Fibroblast of skin of right biceps (primary cell): ENCODE measurements at places on chromosomes 6 and 20.
A peak's percentile ranks its signal among the peaks of the same experiment; 100 is the strongest.

GRCh38 chr20:20253744-20254330 is 114.1 kb upstream of the INSM1 start:
- DNase-seq: no peak

DNA sequence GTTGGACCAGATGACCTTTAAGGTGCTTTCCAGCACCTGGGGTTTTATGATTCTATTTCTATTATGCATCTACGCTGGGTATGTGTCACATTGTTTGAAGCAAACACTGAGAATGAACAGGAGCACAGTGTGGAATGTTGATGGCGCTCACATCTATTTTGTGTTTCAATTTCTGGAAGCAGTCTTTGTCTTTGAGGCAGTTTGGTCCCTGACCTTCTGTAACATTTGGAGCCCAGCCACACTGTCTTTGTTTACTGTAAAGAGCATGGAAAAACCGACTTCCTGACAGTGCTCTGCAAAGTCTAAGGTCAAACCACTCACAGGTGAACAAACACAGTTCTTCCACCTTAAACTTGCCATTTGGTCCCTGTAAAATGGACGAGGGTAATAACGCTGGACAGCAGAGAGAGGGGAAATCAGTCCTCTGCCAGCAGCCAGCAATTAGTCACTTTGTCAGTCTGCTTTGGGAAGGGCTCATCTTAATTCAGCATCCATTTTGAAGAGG is 155.5 kb downstream of the PRL start:
- no peak for DNase-seq

DNA sequence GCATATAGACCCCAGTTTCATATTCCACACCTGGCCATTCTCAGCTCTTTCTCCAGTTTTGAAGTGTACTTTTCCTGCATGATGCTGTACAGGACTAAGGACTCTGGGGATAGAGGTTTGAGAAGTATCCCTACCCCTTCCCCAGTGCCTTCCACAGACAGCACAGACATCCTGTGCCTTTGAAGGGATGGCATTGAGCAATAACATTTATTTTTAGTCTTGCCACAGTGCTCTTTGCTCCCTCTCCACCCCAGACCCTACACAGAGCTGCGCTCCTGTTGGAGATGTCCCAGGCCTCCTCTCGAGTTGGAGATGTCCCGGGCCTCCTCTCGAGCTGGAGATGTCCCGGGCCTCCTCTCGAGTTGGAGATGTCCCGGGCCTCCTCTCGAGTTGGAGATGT is 275.8 kb downstream of the FARS2 start:
- no peak for DNase-seq

- DNase-seq: peak; percentile 90
These were observed 139.0 kb downstream of the MTHFD1L start for GRCh38 chr6:151004383-151005024.

DNA sequence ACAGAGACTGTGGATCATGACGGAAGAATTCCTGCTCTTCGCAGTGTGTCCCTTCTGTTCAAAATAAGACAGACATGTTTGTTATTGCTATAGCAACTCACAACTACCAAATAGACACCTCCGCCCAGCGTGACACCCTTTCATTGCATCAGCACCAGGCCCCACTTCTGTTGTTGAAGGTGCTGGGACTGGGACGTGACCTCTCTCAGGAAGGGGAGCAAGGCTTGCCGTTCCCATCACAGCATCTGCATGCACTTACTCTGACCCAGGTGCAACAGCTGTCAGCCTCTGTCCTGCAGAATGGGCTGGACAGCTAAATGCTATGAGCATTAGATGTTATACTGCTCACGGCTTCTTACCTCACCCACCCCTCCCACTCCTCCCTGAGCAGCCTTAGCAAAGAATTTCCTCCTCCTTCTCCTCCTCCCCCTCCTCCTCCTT is 94.1 kb downstream of the DACT2 start:
- DNase-seq: peak; percentile 3

DNA sequence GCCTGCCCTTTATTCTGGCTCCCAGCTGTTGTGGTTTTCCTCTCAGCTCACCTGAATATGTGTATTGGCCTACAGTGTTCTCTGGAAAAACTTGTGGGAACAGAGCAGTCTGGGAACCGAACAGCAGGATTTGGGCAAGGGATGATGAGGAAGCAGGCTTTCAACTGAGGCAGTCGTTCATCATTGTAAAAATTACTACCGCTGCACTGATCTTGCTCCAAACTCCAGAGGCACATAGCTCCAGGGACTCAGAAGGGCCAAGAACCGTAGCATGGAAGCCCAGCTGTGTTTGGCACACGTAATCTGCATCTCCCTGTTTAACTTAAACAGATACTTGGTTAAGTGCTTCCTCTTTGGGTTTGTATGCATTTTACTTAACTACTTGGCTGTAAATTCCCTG is 48.3 kb upstream of the EEF1A1 start:
- no peak for DNase-seq

GRCh38 chr6:119728220-119728750 is 378.7 kb upstream of the MAN1A1 start:
- DNase-seq: no peak

DNA sequence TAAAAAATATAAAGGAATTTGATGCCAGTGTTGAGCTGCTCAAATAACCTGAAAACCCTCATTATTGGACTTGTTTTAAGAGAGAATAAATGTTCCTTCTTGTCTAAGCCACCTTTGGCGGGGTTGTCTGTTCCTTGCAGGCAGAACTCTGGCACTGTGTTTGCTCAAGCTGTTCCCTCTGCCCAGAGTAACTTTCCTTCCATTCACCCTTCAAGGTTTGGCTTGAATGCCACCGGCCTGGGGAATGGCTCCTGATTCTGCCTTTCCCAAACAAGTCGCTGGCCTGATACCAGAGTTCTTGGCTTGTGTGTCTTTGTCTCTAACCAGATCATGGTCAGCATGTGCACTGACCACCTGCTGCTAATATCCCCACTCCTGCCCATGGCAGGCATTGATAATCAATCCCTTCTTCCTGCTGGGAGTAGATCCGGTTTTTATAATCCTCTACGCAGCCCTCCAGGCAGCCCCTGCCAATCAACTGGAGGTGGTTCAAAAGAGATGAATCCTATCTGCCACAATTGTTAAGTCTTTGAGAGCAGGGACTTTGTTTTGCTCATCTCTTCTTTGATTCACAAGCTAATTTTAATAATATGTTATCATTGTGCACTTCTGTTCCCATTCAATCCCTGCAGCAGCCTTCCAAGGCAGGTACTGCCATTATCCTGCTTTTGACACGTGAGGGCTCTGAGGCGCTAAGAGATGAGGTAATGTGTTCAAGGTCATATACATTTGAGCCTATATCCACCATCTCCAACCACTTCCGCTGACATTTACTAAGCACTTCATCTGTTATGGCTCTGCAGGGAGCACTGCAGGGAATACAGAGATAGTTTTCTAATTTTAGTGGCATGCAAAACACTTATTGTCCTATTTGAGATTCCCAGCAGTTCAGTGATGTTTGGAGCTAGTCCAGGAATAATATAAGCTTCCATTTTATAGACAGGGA is 3.1 kb upstream of the CCM2L start:
- no peak for DNase-seq

- no peak for DNase-seq
These were observed 31.2 kb downstream of the FAM83B start for GRCh38 chr6:54877713-54878317.

DNA sequence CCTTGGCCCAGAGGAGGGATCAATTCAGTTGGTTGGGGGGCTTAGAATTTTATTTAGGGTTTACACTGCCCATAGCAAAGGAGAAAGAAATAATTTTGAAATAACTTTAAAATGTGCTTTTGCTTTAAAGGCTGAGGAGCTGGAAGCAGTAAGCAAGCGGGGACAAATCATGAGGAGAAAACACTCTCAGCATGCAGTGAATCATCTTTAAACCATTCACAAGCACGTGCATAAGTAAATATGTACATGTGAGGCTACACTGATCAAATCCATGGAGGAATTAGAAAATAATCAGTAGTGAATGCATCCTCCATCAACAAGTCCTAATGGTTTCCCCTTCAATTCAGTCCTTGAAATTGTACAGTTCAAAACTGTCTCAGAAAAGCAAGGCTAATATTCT is 181.0 kb downstream of the MTFR2 start:
- DNase-seq: peak; percentile 86
